NT2/D1 (cell line): ENCODE measurements at places on chromosomes 7 and 10.

DNA sequence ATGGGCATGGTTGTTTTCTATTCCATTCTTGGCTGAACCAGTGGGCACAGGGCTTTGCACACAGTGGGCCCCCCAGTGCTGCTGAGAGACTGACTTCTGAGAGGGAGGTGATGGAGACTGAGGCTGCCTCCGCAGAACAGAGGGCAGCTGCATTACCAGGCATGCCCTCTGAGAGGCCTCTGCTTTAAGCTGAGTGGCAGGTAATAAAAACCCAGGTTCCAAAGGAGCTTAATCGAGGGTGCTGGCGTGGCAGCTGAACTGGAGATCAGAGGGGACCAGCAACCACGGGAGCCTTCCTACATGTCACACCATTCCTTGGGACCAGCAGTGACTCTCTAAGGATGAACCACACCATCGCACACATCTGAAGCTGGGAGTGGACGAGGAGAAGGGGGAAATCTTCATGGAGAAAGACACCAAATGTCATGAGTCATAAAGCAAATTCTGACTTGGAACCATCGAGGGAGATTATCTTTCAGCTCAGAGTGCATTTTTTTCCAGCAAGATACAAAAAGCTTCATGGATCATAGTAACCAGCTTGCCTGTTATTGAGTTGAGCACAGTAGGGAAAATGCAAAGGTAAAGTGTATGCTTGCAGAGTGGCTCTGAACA is 24.6 kb downstream of the HIPK2 start:
- no peak for DNase-seq

DNA sequence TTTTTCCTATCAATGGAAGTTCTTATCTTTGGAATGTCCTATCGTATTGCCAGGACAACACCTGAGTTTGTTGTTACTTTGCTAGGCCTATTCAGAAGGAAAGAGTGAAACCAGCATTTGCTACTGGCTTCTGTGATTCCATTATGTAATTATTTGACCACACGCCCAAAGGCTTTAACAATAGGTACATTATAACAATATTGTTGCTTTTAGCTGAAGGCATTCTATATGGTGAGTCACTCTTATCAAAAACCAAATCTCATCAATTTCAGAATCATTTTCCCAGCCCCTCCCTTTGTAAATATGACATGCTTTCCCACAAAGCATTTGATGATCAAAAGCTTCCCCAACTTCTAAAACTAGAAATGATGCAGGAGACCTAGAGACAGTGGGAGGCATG is 294.4 kb upstream of the NEBL start:
- no peak for DNase-seq

- DNase-seq = no peak
These were observed 49.8 kb upstream of the FHIP2A start for GRCh38 chr10:114771749-114772148.

GRCh38 chr7:128877756-128878120 is 15.1 kb downstream of the ATP6V1F start:
- DNase-seq = no peak

DNA sequence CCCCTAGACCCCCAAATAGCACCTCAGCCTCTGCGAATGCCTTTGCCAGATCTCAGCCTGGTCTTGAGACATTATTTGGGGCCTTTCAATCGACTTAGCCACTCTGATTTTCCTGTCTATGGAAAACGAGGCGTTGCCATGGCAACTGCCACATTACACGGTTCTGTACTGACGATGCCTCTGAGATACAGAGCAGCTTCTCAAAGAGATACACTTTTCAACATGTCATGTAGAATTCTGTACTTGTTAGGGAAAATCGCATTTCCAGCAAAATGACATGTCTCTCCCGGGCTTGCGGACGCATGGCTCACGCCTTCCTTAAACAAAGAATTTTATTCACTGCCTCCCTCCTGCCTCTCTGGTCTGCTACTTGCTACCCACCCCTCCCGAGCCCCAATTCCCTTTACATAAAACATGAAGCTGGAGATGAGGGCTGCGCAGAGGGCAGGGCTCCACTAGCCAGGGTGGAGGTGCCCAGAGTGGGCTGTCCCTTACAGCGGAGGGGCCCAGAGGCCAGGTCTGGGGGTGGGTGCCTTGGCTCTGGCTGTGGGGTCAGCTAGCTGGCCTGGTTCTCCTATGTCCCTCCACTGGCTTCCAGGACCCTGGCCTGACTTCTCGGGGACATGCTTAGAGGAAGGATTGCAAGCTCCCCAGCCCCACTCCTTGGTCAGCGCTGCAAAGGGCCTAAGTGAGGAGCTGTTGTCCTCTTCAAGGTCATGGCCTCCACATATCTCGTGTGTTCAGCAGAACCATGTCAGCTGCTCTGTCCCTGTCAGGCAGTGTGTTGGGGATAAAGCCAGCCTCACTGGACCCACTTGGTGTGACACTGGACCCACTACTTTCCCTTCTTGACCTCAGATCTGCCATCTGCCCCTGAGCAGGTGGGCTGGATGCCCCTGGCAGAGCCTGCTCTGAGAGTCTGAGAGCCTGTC is 342.5 kb downstream of the RPS24 start:
- DNase-seq = no peak

DNA sequence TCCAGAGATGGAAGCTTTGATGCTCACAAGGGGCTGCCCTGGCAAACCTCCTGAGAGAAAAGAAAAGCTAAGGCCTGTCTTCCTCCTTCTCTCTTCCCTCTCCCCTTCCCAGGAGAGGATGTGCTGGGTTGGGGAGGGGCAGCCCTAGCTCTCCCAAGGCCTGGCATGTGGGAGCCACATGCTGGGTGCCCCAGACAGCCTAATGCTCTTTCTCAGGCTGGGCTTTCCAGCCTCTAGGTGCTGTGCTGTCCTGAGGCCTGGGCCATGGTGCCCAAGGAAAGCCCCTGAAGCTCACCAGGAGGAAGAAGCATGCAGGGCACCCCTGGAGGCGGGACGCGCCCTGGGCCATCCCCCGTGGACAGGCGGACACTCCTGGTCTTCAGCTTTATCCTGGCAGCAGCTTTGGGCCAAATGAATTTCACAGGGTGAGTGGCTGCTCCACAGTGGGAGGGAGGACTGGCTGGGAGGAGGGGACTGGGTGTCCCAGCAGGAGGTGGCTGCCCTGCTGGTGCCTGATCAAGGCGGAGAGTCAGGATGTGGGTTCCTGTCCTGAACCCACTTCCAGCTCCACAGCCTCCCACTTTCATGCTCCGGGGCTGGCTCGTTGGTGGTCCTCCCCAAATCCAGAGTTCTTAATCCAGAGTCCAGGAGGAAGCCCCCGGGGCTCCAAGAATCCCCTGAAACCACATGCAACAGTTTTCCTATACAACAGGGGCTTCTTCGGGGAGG is 1.7 kb downstream of the CPA5 start:
- no peak for DNase-seq

DNA sequence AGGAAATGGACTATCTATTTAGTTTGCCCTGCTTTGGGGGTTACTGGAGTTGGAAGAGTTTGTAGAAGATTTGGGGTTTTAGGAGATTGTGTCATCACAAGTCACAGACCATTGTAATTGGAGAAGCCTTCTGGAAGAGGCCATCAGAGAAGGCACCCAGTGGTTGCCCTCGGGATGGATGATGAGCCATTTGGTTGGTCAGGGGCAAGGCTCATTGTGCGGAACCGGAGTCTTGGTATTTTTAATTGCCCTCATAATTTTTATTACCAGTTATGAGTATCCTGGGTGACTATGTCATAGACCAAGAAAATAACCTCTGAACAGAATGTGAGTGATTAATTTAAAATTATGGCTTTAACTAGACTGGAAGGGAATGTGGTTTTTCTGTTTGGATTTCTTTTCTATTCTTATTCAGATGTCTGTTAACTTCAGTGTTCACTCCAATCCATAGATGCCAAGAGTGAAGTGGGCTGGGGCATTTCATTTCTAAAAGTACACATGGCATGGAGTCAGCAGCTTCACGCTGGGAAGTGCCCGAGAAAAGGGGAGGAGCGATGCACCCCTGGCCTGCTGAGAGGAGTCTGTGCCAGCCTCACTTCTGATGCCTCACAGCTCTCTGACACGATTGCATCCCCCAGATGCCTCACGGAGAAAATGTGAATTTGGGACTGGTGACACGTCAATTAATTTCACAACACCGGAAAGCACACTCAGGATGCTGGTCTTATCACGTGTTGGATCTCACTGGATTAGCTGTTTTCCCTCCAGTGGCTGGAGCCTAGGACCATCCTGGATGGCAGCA is 225.6 kb upstream of the IGFBP3 start:
- no peak for DNase-seq

DNA sequence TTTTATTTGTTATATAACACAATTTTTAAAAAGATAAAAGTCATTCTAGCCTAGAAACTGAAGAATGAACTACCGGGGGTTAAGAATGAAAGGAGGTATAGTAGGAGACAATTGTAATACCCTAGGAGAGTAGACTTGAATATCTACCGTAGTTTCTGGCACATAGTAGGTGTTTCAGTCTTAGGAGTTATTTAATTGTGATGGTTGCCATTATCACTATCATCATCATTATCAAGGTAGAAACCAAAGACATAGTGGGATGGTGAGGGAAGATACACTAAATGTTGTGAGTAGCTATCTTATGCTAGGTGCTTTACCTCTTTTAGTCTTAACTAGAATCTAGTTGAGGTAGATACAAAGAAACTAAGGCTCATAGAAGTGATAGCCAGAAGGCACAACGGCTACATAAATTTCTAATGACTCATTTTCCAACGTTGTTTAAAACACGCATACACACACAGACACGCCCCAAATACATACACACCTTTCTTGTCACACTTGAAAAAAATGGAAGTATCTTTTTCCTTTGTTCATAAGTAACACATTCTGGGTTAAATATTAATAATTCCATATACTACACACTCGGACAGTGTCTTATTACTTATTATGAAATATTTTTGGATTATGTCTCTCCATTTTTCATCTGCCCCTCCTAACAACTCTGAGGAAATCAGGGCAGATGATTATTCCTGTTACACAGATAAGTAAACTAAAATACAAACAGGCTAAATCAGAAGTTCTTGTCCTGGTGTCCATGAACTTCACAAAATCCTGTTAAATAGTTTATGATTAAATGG is 2.0 kb upstream of the ANLN start:
- no peak for DNase-seq

DNA sequence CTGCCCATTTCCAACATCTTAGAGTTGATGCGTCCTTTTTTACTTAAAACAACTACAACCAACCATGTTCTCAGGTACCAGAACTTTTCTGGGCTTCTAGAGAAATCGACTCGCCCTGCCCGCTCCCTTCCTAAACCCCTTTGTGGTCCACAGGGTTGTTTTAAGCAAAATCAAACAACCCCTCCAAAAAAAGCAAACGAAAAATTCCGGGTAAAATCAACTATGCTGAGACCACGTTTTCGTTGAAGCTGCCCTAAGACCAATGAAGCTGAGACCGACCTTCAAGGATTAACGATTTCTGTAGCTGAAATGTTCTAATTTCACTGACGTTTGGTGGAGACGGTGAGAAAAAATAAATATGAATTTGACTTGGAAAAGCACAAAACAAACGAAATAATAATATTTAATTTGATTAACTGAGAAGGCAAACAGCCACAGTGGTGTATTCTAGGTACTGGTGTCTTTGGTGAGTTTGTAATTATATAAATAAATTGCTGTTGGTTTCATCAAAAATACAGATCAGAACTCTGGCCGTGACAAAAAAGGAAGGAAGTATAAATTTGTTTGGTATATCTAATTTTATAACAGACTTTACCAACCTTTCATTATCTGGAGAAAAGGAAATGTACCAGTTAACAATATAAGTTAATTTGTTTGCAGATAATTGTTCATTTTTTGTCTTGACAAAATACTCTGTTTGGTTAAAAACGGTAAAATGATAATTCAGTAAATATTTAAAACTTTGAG is 4.7 kb upstream of the IGF2BP3 start:
- no peak for DNase-seq

GRCh38 chr7:38481401-38481800 is 149.8 kb downstream of the AMPH start:
- no peak for DNase-seq
